ENCODE measurements at places on chromosomes 2 and 18. TPM values are rescaled to one million over a fixed set of nuclear protein-coding genes. Genes with fewer than 3 reads are reported as not detected.

The GPR39 gene
- 8.1 TPM for total RNA-seq

DNA sequence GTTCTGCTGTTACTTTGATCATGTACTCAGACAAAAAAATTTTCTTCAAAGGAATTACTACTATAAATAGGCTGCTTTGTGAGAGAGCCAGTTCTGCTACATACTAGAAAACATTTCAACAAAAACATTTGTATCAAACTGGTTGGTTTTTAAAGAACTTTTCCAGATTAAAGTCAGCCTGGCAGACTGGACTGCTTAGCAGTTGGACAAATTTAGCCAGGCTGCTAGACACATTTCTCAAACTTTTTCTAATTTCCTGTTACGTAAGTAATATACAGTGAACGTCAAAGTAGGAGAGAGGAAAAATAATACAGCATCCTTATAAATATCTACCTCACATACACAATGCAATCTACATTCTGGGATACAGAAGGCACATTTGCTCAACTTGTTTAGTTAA is 109.5 kb downstream of the SP3 start:
- DNase-seq, result no peak

The ZNF892 gene
- total RNA-seq, result 1.7 TPM

DNA sequence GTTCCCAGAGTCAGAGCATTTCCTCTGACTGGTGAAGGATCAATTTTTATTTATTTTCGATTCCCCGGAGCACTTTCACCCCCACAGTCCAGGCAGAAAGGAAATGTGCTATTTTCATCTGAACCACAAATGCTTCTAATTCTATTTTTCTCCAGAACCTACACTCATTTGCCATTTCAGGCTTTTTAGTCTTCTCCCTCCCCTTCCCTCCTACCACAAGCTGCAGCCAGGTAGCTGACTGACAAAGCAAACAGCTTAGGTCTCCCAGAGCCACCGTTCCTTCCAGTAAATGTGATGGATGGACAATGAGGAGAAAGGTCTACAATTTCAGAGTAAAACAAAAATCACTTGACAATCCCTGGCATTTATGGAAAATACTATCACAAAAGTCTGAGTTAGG is 76.9 kb downstream of the KLF7 start:
- DNase-seq, result no peak

DNA sequence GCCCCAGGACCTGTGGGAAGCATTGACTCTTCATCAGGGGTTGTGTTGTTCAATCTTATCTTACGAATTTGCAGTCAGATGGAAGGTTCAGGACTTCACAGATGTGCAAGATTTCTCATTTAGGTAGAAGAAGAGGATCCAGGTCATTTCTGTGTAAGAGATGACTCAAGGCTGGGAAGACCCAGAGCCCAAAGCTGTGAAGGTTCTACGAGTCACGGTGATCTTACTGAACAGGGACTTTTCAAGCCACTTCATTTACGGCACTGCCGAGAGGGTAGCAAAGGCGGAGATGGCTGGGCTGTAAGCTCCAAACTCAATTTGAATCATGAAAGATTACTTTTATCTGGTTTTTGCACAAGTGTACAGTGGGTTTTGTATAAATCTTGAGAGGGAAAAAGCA is 228.0 kb upstream of the MEX3C start:
- no peak for DNase-seq

The SH3BP4 gene
- total RNA-seq, result 72.1 TPM

The PCARE gene
- total RNA-seq, result not detected

GRCh38 chr18:3383381-3383915 is 66.5 kb upstream of the TGIF1 start:
- no peak for DNase-seq

The RAB31 gene
- total RNA-seq, result 18.2 TPM

DNA sequence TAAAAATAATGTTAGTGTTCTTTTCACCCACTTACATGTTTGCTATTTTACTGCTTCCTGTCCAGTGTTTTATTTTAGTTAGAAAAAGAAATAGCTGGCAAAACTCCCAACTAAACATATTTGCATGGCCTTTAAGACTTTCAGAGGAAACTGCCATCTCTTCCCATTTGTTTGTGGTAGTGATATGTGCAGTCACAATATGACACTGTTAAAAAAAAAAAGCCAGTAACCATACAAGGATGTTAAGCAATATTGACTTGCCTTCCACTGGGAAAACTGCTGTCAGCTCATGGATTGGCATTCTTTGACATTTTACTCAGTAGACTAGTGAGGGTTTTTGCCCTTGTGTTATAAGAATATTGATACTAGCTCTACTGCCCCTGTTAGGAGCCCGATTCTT is 29.1 kb downstream of the XIRP2 start:
- no peak for DNase-seq

- no peak for DNase-seq
These were observed 17.6 kb upstream of the PPP4R1 start for GRCh38 chr18:9631814-9632496.

DNA sequence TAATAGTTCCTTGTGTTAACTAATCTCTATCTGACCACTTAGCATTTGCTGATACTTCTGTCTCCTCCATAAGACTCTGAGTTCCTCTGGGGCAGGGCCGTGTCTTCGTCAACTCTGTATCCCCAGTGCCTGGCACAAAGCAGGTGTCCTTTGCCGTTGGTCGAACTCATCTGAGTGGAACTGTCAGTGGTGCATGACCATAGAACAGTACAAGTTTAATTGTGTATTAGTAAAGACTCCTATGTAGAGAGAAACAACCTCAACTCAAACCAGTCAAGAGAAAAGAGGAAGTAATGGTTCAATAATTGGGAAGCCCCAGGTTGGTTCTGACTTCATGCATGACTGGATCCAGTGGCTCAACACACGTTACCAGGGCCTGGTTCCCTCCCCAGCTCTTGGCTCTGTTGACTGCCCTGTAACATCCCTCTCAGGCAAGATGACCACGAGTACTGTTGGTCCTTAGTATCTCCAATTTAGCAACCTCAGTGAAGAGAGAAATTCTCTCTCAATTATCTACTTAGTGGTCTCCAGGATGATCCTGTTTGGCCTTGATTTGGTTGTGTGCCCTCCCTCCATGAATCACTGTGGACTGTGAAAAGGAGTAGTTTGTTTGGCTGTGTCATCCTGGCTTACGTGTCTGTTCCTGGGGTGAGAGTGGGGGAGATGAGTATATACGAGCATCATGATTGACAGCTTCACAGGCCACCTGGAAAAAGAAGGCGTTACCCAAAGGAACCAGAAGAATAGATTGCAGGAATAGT is 58.5 kb upstream of the MSH6 start:
- peak; percentile 69 for DNase-seq

- no peak for DNase-seq
These were observed 28.2 kb upstream of the SLC8A1 start for GRCh38 chr2:40480073-40480472.

- DNase-seq, result no peak
These were observed 30.8 kb downstream of the ATP6V1C2 start for GRCh38 chr2:10752236-10752635.

DNA sequence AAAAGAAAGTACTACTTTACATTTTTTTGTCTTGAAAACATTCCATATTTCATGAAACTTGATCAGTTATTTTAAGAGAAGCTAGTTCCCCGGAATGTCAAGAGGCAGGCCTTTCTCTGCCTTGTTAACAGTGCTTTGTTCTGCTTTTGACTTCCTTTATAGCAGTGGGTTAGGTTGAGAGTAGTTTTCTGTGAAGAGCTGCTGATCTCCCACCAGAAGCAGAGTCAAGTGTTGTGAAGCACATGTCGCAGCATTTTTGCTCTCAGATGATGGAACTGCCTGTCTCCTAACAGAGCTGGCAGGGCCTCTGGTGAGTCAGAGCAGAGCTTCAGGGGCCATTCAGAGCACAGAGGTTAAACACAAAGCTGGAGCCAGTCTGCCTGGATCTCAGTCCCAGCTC is 871.8 kb downstream of the SLC4A3 start:
- peak; percentile 58 for DNase-seq

The STAT4 gene
- total RNA-seq, result 0.48 TPM

DNA sequence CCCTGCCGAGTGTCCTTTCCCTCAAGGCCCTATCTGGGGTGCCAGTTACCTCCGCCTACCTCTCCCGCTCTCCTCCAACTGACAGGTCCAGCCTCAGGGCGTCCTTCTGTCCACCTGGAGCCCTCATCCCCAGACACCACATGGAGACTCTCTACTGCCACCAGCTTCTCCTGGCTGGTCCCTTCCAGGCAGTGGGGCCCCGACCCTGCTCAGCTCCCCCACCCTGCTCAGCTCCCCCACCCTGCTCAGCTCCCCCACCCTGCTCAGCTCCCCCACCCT is 74.0 kb upstream of the ODC1 start:
- no peak for DNase-seq

The CXCR2 gene
- not detected for total RNA-seq

DNA sequence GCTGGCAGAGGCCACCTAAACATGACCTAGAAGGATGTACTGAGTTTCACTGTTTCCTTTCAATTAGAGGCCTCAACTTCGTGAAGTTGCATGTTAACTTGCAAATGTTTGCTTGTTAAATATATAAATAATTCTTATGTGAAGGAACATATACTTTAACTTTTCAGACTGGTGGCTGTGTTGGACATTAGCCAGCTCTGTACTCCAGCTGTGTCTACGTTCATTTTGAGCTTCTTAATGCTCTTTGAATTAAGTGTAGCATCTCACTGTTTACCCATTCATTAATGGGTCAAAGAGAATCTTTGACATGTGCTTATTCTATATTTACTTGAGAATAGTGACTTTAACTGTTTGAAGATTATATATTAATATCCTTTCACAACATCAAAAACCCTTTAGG is 823.2 kb upstream of the ID2 start:
- no peak for DNase-seq

GRCh38 chr2:222865301-222865700 is 4.5 kb downstream of the ACSL3 start:
- no peak for DNase-seq

The CROCC2 gene
- not detected for total RNA-seq

GRCh38 chr2:182921234-182921633 is 54.8 kb upstream of the FRZB start:
- no peak for DNase-seq

DNA sequence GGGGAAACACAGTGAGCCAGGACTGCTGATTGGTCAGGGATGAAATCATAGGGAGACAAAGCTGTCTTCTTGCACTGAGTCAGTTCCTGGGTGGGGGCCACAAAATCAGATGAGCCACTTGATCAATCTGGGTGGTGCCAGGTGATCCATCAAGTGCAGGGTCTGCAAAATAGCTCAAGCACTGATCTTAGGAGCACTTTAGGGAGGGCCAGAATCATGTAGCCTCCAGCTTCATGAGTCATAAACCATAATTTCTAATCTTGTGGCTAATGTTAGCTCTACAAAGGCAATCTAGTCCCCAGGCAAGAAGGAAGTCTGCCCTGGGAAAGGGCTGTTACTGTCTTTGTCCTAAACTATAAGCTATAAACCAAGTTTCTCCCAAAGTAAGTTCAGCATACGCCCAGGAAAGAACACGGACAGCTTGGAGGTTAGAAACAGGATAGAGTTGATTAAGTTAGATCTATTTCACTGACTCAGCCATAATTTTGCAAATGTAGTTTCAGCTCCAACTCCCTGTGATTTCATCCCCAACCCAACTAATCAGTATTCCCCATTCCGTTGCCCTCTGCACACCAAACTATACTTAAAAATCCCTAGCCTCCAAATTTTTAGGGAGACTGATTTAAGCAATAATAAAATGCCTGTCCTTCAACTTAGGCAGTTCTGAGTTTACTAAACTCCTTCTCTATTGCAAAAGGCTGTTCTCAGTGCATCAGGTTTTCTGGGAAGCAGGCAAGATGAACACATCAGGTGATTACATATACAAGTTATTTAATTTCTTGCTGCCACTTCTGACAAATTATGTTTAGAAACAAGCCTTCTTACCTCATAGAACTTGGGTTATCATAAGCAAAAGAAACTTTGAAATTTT is 226.9 kb upstream of the SPOPL start:
- DNase-seq, result peak; percentile 42

- no peak for DNase-seq
These were observed 30.6 kb downstream of the CYP26B1 start for GRCh38 chr2:72117029-72117428.

GRCh38 chr2:133717497-133717896 is 149.2 kb upstream of the NCKAP5 start:
- peak; percentile 11 for DNase-seq

GRCh38 chr2:164954186-164954585 is 1.1 kb downstream of the SLC38A11 start:
- DNase-seq, result no peak

- no peak for DNase-seq
These were observed 94.8 kb upstream of the SRD5A2 start for GRCh38 chr2:31675485-31675901.

DNA sequence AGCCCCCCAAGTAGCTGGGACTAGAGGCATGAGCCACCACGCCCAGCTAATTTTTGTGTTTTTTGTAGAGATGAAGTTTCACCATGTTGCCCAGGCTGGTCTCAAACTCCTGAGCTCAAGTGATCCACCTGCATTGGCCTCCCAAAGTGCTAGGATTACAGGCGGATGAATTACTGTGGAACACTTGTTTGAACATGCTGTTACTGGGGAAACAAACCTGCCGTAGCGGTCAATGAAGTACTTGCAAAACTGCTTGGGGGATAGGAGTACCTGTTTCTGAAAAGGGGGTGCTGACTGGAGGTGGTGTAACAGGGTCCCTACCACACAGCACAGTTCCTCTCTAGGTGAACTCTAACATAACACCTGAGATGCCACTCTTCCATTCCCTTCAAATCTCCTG is 5.9 kb upstream of the IMPACT start:
- DNase-seq, result no peak

DNA sequence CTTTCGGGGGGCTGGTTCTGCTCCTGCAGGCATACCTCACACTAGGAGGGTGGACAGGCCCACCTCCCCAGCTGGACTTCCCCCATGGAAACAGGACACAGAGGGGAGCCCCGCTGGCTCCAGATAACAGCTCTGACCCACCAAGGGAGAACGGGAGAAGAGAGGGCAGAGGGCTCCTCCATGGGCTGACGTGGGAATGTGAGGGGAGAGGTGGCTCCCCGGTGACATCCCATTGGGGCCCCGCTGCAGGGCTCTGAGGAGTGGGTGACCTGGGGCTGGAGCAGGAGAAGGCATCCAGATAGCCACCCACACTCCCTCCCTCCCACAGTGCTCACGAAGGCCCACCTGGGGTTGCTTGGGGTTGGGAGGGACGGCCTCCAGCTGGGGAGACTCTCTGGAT is 45.9 kb downstream of the FBLN7 start:
- no peak for DNase-seq

DNA sequence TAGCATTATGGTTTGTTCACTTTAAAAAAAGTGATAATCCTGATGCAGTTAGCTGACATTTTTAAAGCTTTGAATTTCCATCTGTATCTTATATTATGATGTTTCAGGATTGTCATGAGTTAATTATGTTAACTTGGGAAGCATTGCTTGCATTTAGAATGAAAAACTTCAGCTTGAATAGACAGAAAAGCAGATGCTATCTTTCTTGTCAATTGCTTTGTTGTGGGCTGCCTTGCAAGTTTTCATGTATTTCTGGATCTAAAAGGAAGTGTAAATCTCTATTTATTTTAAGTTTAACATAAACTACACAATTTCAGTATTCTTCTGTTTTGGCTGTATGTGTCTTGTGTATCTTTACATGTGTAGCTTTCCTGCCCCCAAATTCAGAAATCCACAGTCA is 479.5 kb downstream of the ARHGAP15 start:
- no peak for DNase-seq

All from Daoy (cell line).